NCI-H2081 treated with DMSO at 0.1 percent for 48 hours (cell line): ENCODE measurements at places on chromosomes 4 and X.

DNA sequence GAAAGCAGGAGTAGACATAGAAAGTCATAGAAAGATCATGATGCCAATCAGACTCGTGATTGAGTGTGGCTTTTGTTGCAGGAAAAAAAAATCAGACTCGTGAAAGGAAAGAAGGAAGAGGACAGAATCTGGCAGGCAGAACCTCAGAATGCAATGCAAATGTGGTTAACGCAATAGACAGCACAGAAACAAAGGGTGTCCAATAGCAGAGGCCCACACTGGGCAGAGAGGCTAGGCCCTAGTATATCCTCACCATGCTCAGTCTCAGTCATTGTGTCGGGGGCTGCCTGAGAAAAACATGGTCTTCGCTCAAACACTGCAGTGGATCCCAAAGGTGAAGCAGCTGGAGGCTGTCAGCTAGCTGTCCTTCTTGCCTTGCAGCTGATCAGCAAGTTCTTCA is 102.8 kb upstream of the MAOA start:
- DNase-seq, result no peak

- DNase-seq, result no peak
Observed at GRCh38 chr4:172125443-172125842, 312.2 kb downstream of the GALNTL6 start.

DNA sequence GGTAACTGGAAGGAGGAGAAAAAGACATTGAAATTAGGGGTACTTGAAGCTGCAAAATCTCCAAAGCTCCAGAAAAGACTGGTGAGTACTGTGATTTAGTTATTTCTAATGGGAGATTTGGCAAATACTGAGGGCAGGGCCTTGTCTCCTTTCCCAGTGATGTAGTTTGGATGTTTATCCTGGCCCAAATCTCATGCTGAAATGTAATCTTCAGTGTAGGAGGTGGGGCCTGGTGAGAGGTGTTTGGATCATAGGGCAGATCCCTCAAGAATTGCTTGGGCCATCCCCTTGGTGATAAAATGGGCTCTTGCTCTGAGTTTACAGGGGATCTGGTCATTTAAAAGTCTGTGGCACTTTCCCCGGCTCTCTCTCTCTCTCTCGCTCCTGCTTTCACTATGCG is 33.1 kb upstream of the GK start:
- no peak for DNase-seq

- DNase-seq, result no peak
Observed at GRCh38 chr4:128521156-128521555, 233.5 kb upstream of the PGRMC2 start.
